ENCODE measurements at places on chromosomes 5 and 9. TPM values are rescaled to one million over a fixed set of nuclear protein-coding genes. Genes with fewer than 3 reads are reported as not detected.

GRCh38 chr5:140833993-140834392 lies at the start of gene PCDHA7:
TSS of gene PCDHA7 (plus strand) at chr5:140834269. CDS start at chr5:140834384, 115 bp downstream.
- peak; percentile 62 for DNase-seq

- no peak for DNase-seq
Observed at GRCh38 chr5:155046591-155046990, 33.0 kb downstream of the KIF4B start.

DNA sequence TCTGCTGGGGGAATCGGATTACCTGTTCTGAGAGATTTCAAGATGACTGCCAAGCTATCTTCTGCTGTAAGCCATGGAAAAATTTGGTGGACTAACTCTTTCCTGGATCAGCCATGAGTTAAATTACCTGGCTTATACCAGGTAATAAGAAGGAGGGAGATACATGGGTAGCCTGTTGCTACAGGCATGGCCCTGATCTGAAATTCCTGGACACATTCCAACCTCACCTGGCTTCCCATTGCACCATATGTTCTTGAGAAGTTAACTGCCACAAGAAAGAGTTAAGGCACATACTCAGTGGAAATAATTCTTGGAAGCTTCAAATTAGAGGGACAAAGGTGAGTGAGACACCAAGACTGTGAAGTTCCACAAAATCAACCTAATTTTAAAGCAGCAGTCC lies 371.3 kb downstream of the ACTL7B start:
- DNase-seq, result no peak

- no peak for DNase-seq
Observed at GRCh38 chr5:174773371-174773770, 49.0 kb downstream of the MSX2 start.

DNA sequence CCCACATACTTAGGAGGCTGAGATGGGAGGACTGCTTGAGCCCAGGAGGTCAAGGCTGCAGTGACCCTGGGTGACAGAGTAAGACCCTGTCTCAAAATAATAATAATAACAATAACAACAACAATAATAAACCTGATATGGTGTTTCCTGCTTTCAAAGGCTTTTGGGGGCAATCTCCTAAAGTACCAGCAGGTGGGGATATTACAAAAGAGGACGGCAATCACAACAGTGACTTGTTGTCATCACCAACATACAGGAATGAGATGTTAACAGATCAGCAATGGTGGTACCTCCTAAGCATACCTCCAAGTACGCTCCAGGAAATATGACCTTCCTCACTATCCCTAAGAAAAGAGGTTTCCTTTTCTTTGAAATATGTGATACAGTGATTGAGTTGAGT lies 91.1 kb upstream of the RNF180 start:
- DNase-seq, result peak; percentile 29

DNA sequence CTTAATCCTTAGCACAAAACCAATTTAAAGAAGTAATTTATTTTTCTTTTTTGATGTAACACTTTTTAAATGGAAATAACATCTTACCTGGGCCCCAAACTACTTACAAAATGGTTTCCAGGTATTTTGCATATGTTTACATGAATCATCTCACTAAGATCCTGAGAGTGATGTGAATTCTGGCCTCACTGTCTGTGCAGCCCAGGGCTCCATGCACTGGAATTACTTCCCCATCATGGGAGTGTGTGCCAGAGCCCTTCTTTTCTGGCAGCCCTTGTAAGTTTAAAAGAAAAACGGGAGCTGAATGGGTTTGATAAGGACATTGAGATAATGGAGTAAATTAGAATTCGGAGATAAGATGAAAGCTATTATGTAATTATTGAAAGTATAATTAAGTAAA lies 12.2 kb upstream of the F2R start:
- DNase-seq, result no peak

GRCh38 chr5:137563646-137564397 lies 64.7 kb upstream of the SPOCK1 start:
- peak; percentile 80 for DNase-seq

- no peak for DNase-seq
Observed at GRCh38 chr5:105146867-105147266, 1584.3 kb upstream of the NUDT12 start.

GRCh38 chr9:127741831-127742434 lies 6.8 kb upstream of the TOR2A start:
- peak; percentile 73 for DNase-seq

DNA sequence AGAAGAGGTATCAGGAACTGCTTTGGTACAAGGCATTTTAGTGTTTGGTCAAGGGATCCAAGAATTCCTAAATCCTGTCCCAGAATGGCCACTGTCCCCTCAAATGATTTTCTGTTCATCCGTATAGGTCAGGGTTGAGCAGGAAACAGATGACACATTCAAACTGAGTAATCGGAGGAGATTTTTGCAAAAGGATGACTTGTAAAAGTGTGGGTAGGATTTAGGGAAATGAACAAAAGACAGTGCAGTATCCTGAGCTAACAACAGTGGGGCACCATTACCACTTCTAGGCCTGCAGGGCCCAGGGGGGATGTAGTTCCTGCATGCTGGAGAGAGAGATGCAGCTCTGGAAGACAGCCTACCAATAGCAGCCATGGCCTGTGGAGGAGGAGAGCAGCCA lies 290.1 kb downstream of the ZSWIM6 start:
- DNase-seq, result no peak

- no peak for DNase-seq
Observed at GRCh38 chr5:169393907-169394306, 93.0 kb upstream of the SLIT3 start.

GRCh38 chr9:31325778-31326177 lies 1058.7 kb upstream of the ACO1 start:
- no peak for DNase-seq

DNA sequence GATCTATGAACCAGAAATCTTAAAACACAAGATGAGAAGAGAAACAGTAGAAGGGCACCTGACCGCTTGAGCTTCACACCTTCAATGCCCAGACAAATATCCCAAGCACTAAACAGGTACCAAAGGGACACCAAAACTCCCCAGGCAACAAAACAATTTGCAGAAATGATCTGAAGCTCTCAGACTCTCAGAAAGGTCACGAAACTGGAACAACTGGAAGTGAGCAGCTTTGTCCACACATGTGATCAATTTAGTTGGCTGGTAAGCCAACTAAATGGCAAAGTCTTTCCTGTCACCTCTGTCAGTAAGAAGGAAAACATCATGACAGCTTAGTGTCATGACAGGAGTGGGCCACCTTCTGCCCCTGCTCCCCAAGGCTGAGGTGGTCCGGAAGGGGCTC lies 4.1 kb downstream of the IPPK start:
- DNase-seq, result no peak

- no peak for DNase-seq
Observed at GRCh38 chr9:2297771-2298170, 282.6 kb downstream of the SMARCA2 start.

DNA sequence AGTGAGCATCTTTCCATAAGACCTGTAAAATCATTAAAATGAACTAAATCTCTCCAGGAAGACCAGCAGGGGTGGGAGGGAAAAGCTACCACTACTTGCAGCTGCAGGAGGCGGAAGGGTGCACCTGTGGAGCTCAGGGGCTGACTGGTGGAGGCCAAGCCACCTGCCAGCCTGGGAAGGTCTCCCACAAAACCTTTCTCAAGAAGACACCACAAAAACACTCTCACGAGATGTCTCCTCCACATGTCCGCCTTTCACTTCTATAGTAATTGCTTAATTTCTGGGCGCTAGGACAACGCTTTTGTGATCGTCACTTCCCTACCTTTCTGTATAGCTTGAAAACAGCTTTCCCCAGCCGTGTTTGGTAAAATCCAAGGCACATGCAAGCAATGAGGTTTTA lies 114.4 kb downstream of the ROR2 start:
- no peak for DNase-seq

DNA sequence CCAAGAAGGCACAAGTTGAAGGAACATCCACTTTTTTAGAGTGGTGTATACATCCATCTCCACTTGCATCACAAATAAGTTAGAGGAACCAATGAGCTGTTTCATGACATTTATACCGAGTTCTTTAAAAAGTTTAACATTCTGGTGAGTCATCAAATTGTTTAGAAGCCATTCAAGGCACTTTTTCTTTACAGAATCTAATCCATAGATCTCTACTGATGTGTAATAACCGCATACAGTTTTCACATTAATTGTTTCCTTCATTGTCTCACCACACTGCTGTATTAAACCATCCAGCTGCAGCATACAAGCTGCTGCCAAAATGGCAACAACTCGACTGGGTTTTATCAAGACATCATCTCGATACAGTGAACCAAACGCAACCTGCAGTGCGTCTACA lies 744 bp downstream of the GMCL2 start:
- DNase-seq, result no peak

DNA sequence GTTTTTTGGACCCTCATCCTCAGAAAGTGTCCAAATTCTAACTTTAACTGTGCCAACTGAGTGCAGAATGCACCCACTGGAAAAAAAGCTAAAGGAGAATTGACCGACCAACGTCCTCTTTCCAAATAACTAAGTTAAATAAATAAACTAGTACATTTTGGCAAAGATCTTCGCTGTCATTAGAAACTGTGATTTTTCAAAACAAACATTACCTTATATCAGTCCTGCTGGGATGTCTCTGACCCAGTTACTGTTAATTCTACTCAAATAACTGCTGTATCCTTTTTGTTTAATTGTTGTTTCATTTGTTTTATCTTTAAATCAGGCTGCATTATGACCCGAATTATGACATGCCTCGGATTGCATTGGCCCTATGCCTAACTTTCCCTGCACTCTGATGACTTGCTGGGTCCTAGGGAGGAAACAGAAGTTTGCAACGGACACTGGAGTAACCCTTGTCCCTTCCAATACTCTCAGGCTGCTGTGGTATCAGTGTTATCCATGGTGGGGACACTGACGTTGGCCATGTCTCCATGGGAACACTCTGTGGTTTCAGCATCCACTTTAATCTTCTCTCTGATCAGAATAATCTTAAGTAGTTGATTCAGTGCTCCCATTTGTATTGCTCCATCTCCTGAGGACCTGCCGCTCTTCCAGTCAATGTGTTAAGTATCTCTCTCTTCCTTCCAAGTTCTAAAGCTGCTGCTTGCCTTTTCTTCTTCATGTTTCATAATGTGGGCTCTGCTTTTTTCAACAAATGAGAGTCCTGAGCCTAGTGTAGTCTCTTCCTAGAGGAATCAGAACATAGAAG lies 11.1 kb upstream of the IFNA5 start:
- no peak for DNase-seq

GRCh38 chr9:131187957-131188356 lies 62.6 kb downstream of the NUP214 start:
- no peak for DNase-seq

DNA sequence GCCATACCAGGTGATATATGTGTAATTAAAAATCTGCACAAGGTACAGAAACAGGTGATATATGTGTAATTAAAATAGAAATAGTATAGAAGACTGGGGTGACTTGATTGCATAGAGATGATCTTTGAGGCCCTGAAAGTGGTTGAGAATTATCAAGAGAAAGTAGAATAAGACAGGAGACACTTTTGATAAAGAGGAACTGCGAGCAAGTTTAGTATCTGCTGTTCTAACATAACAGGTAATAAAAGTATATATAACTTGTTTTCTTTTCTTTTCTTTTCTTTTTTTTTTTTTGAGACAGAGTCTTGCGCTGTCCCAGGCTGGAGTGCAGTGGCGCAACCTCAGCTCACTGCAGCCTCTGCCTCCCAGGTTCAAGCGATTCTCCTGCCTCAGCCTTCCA lies 5.4 kb downstream of the SNX2 start:
- DNase-seq, result no peak

- DNase-seq, result no peak
Observed at GRCh38 chr5:180313677-180314505, 22.0 kb upstream of the MAPK9 start.

- no peak for DNase-seq
Observed at GRCh38 chr5:674630-675011, 18.5 kb downstream of the TPPP start.

- peak; percentile 29 for DNase-seq
Observed at GRCh38 chr9:115957585-115957984, 196.0 kb upstream of the PAPPA start.

GRCh38 chr5:128722551-128722950 lies 184.5 kb upstream of the FBN2 start:
- DNase-seq, result no peak

DNA sequence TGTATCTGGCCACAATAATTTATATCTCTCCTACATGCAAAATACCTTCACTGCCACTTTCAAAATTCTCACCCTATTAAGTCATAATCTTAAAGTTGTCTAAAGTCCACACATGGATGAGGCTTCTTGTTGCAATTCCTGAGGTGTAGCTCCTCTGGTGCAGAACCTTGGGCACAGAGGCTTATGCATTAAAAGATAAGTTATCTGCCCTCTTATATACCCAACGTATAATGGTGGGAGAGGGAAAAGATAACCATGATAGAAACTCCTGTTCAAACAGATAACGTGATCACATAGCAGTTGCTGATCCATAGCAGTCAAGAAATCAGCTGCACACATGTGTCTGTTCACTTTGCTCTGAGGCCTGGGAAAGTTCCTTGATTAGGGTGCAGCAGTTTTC lies 1767.0 kb downstream of the MAT2B start:
- no peak for DNase-seq

DNA sequence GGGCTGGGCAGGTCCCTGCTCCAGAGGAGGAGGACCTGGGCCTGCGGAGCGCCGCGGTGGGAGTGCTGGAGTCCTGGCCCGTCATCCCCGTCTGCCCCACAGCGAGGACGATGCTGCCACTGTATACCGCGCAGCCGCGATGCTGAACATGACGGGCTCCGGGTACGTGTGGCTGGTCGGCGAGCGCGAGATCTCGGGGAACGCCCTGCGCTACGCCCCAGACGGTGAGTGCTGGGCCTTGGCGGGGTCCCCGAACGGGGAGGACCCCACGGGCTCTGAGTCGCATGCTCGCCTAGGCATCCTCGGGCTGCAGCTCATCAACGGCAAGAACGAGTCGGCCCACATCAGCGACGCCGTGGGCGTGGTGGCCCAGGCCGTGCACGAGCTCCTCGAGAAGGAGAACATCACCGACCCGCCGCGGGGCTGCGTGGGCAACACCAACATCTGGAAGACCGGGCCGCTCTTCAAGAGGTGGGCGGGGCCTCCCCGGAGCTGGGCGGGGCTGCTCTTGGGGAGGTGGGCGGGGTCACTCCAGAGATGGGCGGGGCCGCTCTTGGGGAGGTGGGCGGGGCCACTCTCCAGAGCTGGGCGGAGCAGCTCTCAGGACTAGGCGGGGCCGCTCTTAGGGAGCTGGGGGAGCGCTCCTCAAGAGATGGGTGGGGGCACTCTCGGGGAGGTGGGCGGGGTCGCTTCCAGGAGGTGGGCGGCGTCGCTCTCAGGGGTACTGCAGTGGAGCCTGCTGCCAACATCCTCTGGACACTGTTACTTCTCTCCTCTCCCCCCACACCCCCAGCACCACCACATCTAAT lies 13.1 kb downstream of the LRRC26 start:
- peak; percentile 26 for DNase-seq

CDH18 gene
- total RNA-seq, result 22.2 TPM

IL12B gene
- total RNA-seq, result not detected

ACER2 gene
- 1.5 TPM for total RNA-seq

PCDHB15 gene
- 1.6 TPM for total RNA-seq

PAM gene
- 196 TPM for total RNA-seq

NIPAL4 gene
- total RNA-seq, result 0.10 TPM

RGS3 gene
- 168 TPM for total RNA-seq

SPINK7 gene
- not detected for total RNA-seq

WWC1 gene
- 0.10 TPM for total RNA-seq

Data from RPMI7951 (cell line).